Activated CD4-positive, alpha-beta T cell treated with anti-CD3 and anti-CD28 coated beads, Interleukin-2, amount 10 ng/mL, durations not matched to agents 7 days and 5 days (primary cell): ENCODE measurements at places on chromosomes 11 and 22. TPM values are rescaled to one million over a fixed set of nuclear protein-coding genes. Genes with fewer than 3 reads are reported as not detected.

DNA sequence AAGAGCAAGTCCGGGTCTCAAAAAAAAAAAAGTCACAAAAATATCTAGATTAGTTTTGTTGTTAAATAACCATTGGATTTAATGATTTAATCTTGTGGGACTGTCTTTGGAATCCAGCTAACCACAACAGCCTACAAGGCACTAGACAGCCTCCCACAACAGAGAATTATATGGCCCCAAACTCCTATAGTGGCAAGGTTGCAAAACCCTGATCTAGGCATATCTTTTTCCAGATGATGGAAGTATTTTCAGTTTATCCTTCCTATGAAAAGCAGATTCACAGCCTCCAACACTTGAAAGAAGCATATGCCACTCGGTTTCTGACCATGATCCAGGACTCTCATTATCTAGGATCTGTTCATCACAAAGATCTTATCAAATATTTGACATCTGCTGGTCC is 5.4 kb upstream of the C11orf87 start:
- no peak overlapping the region for H3K27ac ChIP-seq
- no peaks in the 10 kb centered on the region for H3K36me3 ChIP-seq
- H3K27me3 ChIP-seq, result peaks cover 10% of the 10 kb centered on the region
- DNase-seq, result no peak
- no peaks in the 10 kb centered on the region for H3K4me1 ChIP-seq
- H3K4me3 ChIP-seq, result no peak overlapping the region

DNA sequence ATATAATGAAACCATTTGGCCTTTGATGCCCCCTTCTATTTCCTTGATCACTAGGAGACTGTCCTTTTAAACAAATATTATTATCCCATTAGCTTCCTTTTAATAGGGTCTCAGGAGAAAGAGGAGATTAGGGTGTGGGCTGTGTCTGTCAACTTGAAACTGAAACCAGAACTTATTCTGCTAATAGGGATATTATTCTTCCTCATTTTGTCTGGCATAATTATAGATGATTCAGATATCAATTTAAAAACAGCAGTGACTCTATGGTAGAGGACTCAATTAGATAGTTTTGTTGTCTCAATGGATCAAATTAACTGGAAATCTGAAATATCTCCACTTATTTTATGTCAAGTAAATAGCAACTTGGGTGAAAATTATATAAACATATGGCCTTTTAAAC is 584.9 kb upstream of the CCDC90B start:
- no peak overlapping the region for H3K4me3 ChIP-seq
- no peak overlapping the region for H3K27ac ChIP-seq
- no peaks in the 10 kb centered on the region for H3K36me3 ChIP-seq
- DNase-seq, result no peak
- H3K4me1 ChIP-seq, result no peaks in the 10 kb centered on the region
- no peaks in the 10 kb centered on the region for H3K27me3 ChIP-seq

- no peaks in the 10 kb centered on the region for H3K36me3 ChIP-seq
- H3K4me3 ChIP-seq, result no peak overlapping the region
- DNase-seq, result no peak
- H3K27ac ChIP-seq, result no peak overlapping the region
Measured at GRCh38 chr11:17238377-17238776, 30.6 kb upstream of the PIK3C2A start.

DNA sequence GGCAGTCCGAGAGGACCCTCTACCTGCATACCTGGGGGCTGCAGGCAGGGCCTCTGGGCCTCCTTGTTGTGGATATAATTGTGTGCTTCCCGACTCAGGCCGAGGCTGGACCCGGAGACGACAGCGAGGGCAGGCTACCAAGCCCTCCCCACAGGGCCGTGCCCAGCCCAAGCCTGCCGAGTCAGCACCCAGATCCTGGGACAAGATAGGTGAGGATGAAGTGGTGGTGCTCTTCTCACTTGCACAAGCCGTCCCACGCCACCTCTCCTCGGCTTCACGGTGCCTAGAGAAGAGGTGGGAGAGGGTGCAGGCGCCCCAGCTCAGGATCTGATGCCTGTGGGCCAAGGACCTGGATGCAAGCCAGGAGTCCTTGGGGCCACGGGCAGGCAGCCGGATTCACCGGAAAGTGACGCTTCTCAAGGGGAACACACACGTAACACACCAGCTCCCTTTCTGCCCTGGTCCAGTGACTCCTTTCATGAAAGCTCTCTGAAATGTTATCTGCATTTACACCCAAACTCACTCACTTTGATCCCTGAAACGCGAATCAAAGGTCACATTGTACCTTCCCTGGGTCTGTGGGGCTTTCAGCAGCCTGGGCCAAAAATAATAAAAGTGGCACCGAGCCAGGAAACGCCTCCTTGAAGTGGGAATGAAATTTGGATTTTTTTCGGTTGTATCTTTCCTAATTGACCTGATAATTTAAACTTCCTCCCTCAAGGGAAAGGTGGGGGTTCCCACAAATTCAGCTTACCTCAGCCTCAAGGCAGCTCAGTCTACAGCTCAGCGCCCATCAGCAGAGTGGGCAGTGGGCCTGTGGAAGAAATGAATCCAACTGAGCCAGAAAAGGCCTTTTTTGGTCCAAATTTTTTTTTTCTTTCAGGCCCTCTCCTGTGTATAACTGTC is 1.1 kb upstream of the GNB1L start:
- H3K27me3 ChIP-seq, result no peaks in the 10 kb centered on the region
- H3K36me3 ChIP-seq, result peaks cover 20% of the 10 kb centered on the region
- DNase-seq, result peak; percentile 48

DNA sequence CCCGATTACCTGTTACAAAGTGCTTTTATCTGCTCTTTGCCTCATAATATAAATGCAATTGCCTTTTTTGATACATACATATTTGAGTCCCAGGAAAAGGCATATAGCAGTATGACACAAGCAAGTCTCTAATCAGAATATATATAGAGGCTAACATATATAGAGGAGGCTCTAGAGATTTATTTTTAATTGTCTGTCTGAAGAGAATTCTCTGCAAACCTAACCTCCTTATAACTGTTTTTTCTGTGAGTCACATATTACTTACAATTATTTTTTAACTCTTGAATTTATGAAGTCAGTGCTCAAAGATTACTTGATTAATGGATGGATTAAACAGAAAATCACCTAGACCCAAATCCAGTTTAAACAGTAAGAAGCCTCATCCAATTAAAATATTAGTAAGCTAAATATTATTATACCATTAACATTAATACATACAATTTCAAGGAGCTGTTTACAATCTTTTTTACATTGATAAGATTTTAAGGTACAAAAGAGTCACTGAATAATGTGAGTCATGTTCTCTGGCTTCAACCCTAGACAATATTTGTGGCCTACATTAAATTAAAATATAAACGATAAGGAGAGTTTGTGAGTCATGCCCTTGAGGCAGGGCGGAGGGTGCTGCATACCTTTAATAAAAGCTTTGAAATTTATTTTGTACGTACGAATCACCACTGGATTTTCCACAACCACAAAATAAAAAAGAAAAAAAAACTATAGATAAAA is 19.2 kb upstream of the MMP13 start:
- no peaks in the 10 kb centered on the region for H3K4me1 ChIP-seq
- H3K27ac ChIP-seq, result no peak overlapping the region
- no peak overlapping the region for H3K4me3 ChIP-seq
- H3K36me3 ChIP-seq, result peaks cover 2% of the 10 kb centered on the region

- H3K4me3 ChIP-seq, result no peak overlapping the region
- DNase-seq, result no peak
- peaks cover 2% of the 10 kb centered on the region for H3K27me3 ChIP-seq
- no peaks in the 10 kb centered on the region for H3K4me1 ChIP-seq
Measured at GRCh38 chr11:82225502-82225901, 508.2 kb downstream of the FAM181B start.

DNA sequence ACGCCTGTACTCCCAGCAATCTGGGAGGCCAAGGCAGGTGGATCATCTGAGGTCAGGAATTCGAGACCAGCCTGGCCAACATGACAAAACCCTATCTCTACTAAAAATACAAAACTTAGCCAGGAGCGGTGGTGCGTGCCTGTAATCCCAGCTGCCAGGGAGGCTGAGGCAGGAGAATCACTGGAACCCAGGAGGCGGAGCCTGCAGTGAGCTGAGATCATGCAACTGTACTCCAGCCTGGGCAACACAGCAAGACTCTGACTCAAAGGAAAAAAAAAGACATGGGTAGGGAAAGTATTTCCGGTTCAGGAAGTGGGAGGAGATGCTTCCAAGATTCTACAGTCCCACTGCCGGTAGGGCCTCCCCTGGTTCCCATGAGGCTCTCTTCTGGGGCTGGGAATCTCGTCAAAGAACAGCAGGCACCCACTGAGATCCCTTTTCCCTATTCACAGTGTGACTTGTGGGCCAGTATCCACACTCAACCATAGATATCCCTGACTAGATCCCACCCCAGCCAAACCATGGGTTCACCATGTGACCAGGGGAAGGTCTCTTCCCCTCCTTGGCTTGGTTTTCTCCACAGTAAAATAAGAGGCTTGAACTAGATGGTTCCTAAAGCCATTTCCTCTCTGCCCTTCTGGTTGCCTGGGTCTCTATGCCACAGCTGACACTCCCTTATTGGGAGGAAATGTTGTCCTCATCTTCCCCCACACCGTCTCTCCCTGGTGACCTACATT is 443.3 kb downstream of the BUD13 start:
- H3K36me3 ChIP-seq, result no peaks in the 10 kb centered on the region
- no peak overlapping the region for H3K27ac ChIP-seq
- H3K4me3 ChIP-seq, result no peak overlapping the region
- no peaks in the 10 kb centered on the region for H3K27me3 ChIP-seq
- H3K4me1 ChIP-seq, result no peaks in the 10 kb centered on the region
- DNase-seq, result no peak

- DNase-seq, result no peak
- no peaks in the 10 kb centered on the region for H3K4me1 ChIP-seq
- H3K4me3 ChIP-seq, result no peak overlapping the region
- no peaks in the 10 kb centered on the region for H3K36me3 ChIP-seq
- no peak overlapping the region for H3K27ac ChIP-seq
Measured at GRCh38 chr11:106668147-106668546, 350.1 kb downstream of the GUCY1A2 start.

DNA sequence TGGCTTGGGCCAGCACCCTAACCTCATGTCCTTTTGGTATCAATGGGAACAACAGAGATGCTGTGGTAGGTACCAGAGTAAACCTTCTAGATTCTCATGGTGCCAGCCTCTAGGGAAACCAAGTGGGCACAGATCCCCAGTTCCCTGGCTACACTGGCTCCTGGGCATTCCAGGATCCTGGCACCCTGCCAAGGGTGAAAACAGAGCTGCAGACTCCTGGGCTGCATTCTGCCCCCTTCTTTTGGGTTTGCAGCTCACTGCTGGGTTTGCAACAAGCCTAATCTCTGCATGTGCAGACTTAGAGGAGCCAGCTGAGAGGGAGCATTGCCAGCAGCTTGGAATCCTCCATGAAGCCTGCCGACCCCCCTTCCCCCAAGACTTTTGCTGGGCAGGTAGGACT is 30.6 kb downstream of the PRDM11 start:
- no peaks in the 10 kb centered on the region for H3K36me3 ChIP-seq
- peaks cover 29% of the 10 kb centered on the region for H3K27me3 ChIP-seq
- peaks cover 3% of the 10 kb centered on the region for H3K4me1 ChIP-seq

DNA sequence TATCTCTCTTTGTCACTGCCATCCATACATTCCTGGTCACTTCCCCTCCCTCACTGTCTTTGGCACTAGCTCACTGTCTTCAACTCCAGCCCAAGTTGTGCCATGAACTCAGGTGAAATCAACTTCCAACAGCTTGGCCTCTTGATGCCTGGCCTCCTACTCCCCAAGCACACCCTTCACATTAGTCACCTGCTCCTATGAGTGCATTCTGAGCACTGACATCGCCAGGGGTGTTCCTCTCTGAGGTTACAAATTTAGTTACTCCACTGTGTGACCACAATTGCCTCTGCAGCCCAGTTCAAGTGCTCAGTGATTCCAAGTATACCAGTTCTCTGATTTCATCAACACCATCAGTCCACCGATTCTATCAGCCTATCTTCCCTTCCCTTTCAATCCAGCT is 10.8 kb downstream of the DRD2 start:
- no peak overlapping the region for H3K27ac ChIP-seq
- H3K4me1 ChIP-seq, result no peaks in the 10 kb centered on the region
- H3K4me3 ChIP-seq, result no peak overlapping the region
- H3K27me3 ChIP-seq, result peaks cover 8% of the 10 kb centered on the region

- H3K27ac ChIP-seq, result no peak overlapping the region
- H3K27me3 ChIP-seq, result peaks cover 12% of the 10 kb centered on the region
- H3K4me3 ChIP-seq, result no peak overlapping the region
- H3K4me1 ChIP-seq, result no peaks in the 10 kb centered on the region
Measured at GRCh38 chr11:110734790-110735189, 22.6 kb upstream of the ARHGAP20 start.

SGSM1 gene
- total RNA-seq, result 0.15 TPM

HTR3B gene
- not detected for total RNA-seq

KCNJ11 gene
- total RNA-seq, result 0.64 TPM

SSTR3 gene
- 10.1 TPM for total RNA-seq
